ENCODE measurements at places on chromosomes 5 and 9.

DNA sequence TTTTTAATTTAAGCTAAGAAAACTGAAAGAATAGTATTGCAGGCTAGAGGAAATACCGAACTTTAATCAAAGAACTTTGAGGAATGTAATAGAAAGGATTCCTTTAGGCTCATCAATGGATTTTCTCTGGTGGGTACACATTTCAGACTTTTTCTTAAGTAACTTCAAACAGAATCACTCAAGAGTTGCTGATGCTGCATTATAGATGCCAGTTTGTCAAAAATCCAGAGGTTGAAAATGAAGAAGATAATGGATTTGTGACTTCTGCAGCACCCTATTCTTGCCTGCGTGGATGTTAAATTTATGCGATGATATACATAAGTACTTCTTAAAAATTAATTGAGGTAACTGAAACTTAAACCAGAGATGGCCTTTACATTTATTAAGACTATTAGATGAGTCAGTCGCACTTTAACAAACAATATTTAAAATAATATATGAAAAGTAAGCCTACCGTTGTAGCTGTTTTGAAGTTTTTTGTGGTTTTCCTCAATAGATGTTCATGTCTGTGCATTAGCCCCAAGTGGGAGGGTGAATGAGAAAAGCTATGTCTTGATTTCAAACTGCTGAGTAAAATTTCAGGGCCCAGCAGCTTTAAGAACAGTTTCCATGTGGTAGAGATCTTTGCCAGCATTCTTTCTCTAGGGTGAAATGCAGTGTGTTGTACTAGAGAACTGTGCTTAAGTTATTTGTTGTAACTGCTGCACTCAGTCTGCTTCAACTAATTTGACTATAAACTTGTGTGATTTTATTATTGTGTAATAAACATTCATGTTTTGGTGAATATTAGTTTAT lies at the start of gene OGN:
Gene OGN (minus strand): TSS at position 537 of the 795 bp plus-strand sequence. CDS start 1,171 bp downstream, outside the sequence.
- no peak for DNase-seq

DNA sequence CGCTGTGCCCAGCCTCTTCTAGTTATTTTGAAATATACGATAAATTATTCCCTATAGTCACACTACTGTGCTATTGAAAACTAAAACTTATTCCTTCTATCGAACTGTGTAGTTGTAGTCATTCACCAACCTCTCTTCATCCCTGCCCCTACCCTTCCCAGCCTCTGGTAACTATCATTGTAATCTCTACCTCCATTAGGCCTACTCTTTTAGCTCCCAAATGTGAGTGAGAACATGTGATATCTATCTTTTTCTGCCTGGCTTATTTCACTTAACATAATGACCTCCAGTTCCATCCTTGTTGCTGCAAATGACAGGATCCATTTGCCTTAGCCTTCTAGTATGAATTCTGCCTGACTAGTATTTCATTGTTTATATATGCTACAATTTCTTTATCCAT lies 127.4 kb downstream of the PSAT1 start:
- no peak for DNase-seq

- DNase-seq, result no peak
Observed at GRCh38 chr9:86434039-86434726, 80.0 kb upstream of the TUT7 start.

GRCh38 chr5:127942246-127943060 lies 141.1 kb upstream of the SLC12A2 start:
- peak; percentile 24 for DNase-seq

- no peak for DNase-seq
Observed at GRCh38 chr5:143342607-143343006, 60.9 kb downstream of the NR3C1 start.

DNA sequence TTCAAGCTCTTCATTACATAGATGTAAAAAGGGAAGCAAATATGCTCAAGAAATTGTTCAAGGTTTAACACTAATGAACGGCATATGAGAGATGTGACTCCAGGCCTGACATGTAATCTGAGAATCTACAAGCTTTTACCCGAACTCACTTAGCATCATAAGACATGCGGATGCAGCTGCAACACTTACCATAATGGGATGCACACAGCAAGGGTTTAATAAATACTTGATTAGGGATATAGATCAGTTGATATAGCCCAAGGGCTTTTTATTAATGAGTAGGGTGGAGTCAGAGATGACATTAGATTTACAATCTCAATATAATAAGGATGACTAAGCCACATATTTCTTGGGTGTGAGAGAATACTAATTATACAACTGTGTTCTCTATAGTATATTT lies 2215.5 kb downstream of the MAT2B start:
- no peak for DNase-seq

DNA sequence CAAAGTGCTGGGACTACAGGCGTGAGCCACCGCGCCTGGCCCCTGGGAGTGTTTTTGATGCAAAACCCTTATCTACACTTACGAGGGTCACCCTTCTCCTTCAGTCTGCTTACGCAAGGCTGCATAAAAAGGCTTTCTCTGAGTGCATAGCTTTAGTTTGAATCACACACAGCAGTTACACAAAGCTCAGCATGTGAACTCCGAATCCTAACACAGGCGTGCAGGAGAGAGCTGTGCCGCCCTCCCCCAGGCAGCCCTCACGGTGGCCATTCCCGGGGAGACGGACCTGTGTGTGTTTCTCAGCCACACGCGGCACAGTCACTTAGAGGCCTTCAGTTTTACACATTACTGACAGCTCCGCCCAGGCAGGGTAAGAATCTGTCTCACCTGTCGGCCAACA lies 26.7 kb downstream of the EXD3 start:
- DNase-seq, result no peak

DNA sequence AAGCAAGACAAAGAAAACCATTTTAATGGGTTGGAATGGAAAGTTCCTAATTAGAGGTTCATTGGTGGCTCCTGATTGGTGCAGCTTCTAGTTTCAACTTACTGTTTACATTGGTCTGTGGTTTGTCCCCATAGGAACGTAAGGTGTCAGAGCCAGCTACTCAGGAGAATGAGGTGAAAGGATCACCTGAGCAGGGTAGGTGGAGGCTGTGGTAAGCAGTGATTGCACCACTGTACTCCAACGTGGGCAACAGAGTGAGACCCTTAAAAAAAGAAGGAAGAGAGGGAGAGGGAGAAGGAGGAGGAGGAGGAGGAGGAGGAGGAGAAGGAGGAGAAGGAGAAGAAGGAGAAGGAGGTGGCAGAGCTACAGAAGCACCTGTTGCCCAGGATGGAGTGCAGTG lies 30.4 kb downstream of the KCNIP1 start:
- DNase-seq, result no peak

GRCh38 chr9:75692309-75692708 lies 198.2 kb upstream of the PCSK5 start:
- DNase-seq, result no peak

DNA sequence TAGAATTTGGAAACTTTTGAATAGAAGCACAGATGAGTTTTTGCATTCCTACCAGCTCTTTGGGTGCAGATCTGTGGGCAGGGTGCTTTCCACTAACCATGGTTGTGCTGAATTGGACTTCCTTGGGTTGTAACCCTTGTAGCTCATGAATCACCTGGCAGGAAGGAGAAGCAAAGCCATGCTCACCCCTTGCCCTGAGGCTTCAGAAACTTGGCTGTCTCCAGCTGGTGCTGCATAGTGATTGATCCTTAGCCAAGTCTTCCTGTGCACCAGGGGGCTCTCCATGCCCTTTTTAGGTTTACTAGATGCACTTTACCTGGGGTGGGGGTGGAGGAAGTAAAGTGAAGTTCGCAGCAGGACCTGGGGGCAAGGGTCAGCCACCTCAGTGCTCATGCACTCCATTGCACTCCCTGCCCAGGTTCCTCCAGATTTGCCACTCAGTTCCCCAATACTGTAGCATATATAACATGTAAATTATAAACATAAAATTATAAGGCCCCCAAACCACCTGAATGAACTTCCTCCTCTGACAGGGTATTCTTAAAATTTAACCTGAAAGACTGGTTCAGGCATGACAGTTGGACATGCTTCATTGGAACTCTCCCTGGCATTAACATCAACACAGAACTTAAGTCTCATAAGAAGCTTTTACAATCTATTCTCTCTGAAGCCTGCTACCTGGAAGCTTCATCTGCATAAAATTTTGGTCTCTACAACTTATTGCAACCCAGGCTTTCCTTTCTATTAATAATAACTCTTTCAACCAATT lies 25.8 kb upstream of the IFNA14 start:
- DNase-seq, result no peak

DNA sequence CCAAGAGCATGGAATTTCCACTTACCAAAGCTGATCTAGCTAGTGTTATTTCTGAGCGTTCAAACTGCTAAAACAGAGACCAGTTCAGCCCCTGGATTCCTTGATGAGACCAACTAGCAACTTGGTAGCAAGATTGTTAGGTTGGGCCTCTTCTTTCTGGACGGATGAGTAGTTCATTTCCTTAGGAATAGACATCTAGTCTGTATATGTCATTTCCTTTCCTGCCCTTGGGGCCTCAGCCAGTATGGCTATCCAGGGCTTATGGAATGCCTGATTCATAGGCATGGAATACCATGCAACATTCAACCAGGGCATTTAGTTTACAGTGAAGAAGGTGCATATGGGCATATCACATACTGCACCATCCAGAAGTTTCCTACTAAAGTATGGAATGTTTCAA lies 14.5 kb upstream of the LPAR1 start:
- DNase-seq, result no peak

- DNase-seq, result no peak
Observed at GRCh38 chr5:24609706-24610105, 35.1 kb downstream of the CDH10 start.

- peak; percentile 11 for DNase-seq
Observed at GRCh38 chr5:113487781-113488644, at the start of gene MCC. MCC (minus strand) TSS chr5:113488453.

Measured in NCI-H2081 treated with DMSO at 0.1 percent for 48 hours (cell line).